ENCODE measurements at places on chromosomes 2 and 18.

- no peak for DNase-seq
Measured at GRCh38 chr2:204468746-204469429, 76.4 kb upstream of the PARD3B start.

DNA sequence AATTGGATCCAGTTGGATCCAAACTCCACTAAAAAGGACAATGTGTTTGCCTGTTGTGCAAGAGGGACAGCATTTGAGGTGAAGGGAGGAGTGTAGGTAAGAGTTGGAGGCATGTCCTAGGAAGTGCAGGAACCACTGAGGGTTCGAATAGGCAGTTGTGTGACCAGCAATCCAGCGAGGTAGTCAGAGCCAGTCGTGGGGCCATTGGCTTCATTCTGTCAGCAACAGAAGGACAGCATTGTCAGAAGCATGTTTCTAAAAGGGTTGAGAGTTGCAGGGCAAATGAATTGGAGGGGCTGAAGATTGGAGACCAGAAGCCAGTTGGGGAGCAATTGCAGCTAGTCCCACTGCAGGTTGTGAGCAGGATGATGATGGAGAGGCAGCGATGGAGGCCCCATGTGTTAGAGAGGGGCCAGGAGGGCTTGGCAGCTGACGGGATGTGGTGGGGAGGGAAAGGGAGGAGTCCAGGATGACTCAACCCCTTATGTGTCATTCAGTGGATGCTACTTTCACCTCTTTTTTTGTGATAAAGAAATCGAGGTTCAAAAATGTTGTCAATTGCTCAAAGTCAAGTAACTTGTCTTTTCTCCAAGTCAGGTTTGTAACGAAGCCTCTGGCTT, 96.7 kb upstream of the SIX3 start:
- peak; percentile 60 for DNase-seq

- DNase-seq, result no peak
Measured at GRCh38 chr2:104861351-104862057, 7.6 kb downstream of the POU3F3 start.

DNA sequence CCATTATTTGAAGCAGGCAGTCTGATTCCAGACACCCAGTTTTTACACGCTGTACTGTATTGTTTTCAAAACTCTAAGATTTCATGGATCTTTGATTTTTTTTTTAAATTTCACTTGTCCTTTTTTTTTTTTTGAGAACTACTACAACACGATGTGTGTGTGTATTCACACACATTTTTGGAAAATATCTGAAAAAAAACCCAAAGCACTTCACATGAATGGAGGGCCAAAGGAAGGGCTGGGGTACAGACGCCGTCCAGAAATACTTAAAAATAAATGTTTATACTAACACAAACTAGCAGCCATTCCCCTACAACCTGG, 314 bp upstream of the SSB start:
- no peak for DNase-seq

DNA sequence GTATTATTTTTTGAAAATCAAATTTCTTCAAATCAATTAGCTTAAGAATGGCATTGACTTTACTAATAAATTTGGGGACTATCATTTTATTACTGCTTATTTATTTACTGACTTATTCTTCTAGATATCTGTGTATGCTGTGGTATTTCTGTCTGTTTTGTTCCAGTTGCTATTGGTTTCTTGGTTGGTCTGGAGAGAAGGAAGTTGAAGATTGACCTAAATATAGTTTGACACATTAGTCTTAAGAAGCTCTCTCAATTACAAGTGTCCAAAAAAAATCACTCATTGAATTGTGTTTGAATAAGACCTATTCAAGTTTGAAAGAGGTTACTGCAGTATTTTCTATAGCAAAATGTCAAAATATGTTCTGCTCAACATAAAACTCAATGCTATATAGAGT, 153.3 kb upstream of the KYNU start:
- no peak for DNase-seq

GRCh38 chr2:140639628-140640027, 1491.2 kb downstream of the LRP1B start:
- no peak for DNase-seq

- DNase-seq, result no peak
Measured at GRCh38 chr18:35141567-35142274, 99.1 kb upstream of the ZNF397 start.

DNA sequence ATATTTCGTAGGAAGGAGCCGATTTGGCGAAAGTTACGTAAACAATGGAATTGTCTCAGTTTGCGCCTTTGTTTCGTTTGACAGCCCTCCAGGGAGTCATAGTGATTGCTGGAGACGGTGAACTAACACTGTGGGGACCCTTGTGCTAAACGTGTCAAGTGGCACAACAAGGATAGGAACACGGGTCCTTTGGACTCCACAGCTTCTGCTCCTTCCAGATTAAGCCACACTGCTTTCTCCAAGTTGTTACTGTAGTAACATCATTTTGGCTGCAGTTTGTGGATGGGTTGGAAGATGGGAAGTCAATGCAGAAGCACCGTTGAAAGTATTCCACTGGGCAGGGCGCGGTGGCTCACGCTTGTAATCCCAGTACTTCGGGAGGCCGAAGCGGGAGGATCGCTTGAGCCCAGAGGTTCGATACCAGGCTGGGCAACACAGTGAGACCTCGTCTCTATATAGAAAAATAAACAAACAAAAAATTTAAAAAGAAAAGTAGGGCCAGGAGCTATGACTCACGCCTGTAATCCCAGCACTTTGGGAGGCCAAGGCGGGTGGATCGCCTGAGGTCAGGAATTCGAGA, 636 bp upstream of the IMMT start:
- no peak for DNase-seq

DNA sequence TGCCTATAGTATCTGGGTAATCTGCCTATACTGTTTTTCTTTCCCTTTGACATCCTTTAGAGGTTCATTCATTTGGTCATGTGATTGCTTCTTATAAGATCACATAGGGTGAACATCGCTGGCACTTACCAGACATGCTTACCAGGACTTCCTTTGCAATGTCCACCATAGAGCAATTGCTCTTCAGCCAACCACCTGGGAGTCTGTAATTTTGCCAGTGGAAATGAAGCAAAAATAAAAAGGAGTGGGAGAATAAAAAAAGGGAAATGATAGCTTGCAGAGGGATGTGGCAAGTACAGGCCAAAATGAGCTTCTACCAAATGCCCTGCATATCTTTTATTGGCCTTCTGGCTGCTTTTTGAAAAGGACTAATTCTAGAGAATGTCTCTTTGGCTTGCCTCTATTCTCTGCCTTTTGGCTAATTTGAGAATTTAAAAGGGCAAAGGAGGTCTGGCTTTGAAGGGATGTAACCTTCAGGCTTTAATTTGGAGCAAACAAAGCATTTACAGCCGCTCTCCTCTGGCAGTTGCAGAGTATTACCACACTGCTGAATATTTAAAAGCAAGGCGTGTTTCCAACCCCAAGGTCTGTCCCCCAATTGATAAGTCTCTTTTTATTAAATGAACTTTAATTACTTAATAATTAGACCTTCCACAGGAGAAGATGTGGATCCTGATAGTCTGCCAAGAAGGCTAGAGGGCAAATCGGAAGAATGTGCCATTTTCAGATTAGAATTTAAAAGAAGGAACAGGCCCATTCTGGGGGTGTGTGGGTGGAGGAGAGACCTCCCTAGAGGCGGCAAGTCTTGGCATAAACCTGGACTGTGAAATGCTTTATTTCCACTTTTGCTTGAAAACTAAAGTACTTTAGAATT, 557.9 kb downstream of the DCC start:
- DNase-seq, result no peak

GRCh38 chr18:63903851-63904570, 3.7 kb upstream of the SERPINB10 start:
- DNase-seq, result no peak

- DNase-seq, result no peak
Measured at GRCh38 chr2:224308272-224308911, 93.5 kb downstream of the FAM124B start.

DNA sequence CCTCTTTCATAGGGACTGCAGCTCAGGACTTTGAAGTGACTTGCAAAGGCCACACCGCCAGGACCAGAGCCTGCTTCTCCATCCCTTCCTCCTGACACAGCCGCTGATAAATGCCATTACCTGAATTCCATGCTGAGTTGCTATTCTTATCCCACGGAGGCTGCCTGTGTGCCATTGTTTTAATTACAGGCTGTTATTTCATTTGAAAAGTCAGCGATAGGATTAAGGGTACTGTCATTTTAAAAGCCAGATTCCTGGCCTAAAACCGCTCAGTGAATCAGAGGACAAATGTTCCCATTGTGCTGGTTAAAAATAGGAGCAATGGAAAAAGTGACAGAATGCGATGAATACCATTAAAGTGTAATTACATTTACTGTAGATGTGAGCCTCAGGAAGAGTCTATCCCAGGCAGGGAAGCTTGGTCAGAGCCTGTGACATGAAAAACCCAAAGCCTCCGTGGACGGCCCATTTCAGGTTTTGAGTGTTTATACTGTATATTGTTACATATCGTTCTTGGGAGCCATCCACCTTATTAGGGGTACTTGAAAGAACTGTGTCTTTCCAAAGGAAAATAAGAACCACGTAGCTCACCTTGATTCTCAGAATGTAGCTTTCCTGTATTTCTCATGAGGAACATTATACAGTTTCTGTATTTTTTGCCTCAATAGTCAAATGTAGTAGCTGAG, 41.3 kb downstream of the PDCL3 start:
- DNase-seq, result no peak

- no peak for DNase-seq
Measured at GRCh38 chr2:164053021-164053420, 317.2 kb upstream of the FIGN start.

DNA sequence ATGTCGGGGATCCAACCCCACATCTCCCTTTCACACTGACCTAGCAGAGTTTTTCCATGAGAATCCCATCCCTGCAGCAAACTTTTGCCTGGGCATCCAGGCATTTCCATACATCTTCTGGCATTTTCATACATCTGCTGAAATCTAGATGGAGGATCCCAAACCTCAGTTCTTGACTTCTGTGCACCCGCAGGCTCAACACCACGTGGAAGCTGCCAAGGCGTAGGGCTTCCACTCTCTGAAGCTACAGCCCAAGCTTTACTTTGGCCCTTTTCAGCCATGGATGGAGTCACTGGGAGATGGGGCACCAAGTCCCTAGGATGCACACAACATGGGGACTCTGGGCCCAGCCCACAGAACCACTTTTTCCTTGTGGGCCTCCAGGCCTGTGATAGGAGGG, 32.2 kb upstream of the TEX51 start:
- no peak for DNase-seq

- DNase-seq, result no peak
Measured at GRCh38 chr2:240961910-240962299, 36.5 kb upstream of the SNED1 start.

DNA sequence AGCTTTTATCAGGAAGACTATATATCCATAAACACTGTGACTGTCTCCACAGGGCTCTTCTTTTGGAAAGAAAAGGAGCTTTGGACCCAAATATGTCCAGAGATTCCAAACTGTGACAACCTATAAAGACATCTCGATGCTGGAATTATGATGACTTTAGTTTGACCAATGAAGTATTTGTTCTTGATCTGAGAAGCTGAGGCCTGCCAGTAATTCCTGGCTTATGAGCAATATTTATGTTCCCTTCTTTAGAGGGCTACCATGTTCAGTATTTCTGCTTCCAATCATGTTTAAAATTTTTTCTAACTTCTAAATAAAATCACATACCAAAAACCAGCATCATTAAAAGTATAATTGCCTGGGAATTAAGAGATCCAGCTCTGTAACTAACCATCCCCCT, 41.1 kb downstream of the FEZ2 start:
- DNase-seq, result no peak

DNA sequence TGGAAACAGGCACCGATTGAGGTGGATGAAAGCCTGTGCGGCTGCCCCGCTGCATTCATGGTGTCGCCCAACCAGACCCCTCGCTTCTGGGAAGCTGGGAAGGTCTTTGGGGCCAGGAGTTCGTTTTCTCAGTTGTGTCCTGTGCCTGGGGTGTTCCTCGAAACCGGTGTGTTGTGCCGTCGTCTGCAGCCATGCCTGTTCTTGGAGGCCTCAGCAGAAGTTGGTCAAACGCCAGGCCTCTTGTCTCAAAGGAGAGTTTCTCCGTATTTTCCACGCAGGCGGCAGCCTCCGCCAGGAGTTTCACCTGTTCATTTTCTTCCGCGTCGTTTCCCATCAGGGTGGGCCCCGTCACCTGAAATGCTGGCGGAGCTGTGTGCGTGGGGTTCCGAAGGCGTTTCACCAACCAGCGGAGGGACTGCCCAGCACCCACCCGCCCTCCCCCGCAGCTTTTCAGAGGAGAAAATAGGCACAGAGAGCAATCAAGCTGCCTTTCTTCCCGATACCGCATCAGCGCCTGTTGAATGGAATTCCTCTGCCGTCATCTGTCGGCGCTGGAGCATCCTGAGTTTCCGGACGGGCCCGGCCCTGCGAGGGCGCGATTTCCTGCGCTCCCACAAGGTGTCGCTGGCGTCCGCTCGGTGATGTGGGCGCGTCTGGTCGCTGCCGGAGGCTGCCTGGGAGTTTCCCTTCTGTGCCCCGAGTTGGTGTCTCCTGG, 17.0 kb upstream of the NFATC1 start:
- DNase-seq, result peak; percentile 81

DNA sequence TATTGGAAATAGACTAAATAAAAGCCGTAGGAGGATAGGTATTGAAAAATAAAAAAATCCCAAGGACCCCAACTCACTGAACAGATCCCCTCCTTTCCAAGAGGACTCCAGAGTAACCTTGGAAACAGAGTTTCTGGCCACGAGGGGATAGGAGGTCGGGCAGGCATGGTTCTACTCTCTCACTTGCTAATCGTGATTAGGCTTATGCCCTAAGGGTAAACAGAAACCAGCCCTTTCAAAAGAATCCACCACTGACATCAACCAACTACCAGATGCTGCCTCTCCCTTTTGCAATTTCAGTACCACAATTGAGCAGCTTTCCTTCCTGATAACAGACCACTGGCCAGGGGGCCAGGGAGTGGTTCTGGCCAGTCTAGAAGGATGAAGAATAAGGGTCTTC, 477.8 kb downstream of the EIPR1 start:
- no peak for DNase-seq

DNA sequence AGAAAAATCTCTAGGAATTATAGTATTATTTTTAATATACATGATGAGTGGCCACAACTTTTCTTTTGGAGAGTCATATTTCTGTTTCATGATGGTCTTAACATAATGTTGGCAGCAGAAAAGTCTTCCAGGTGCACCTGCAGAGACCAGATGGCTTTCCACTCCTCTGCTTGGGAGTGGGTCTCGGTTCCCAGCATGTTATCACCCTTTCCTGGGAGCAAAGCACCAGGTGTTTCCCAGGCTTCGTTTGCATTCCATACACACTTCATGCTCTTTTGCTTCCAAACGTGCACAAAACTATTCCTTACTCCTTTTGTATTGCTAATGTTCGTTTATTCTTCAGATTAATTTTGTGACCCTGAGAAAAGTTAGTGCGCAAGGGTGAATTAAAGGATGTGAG, 305.2 kb downstream of the CDH2 start:
- DNase-seq, result no peak

DNA sequence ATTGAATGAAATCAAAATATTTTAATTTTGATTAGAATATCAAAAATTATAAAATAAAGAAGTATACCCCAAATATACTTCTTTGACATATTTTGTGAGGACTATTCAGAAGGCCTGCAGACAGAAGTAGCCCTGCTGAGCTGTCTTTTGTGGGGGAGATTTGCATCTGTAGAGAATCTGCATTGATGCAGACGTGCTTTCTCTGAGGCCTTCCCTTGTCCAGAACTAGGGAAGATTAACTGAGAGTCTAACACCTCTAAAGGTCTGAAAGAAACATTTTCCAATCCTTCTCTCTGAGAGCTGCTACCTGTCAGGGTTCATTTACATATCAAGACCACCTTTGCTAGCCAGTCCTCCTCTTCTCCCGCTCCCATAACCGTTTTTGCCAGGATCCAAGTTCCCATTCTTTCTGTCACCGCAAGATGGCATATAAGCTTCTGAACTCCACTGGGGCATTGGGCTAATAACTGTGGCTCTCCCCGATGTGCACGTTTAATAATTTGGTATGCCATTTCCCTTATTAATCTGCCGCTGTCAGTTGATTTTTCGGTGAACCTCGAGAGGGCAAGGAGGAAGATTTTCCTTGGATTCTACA, 510.4 kb upstream of the CNTNAP5 start:
- no peak for DNase-seq

All from activated CD4-positive, alpha-beta T cell treated with anti-CD3 and anti-CD28 coated beads, Interleukin-2, amount 50 U/mL, for 16 hours (primary cell).